Uterus (tissue), 4 donors: ENCODE measurements at places on chromosomes 7 and 10. TPM values are rescaled to one million over a fixed set of nuclear protein-coding genes. Genes with fewer than 3 reads are reported as not detected.

- DNase-seq: no peak
These were observed 156.3 kb downstream of the SLC16A9 start for GRCh38 chr10:59553162-59553900.

- DNase-seq: no peak
These were observed 649.6 kb downstream of the LRMDA start for GRCh38 chr10:76080991-76081390.

- DNase-seq: no peak
These were observed 597.6 kb downstream of the SORCS1 start for GRCh38 chr10:106566873-106567272.

- DNase-seq: no peak
These were observed 60.7 kb upstream of the LAMB4 start for GRCh38 chr7:108190891-108191290.

The FBXO24 gene
- total RNA-seq: not detected

The SH2D4B gene
- 0.40 TPM for total RNA-seq

GRCh38 chr10:101241840-101242707 is 12.8 kb upstream of the LBX1 start:
- DNase-seq: no peak

The CDHR3 gene
- 7.9 TPM for total RNA-seq

DNA sequence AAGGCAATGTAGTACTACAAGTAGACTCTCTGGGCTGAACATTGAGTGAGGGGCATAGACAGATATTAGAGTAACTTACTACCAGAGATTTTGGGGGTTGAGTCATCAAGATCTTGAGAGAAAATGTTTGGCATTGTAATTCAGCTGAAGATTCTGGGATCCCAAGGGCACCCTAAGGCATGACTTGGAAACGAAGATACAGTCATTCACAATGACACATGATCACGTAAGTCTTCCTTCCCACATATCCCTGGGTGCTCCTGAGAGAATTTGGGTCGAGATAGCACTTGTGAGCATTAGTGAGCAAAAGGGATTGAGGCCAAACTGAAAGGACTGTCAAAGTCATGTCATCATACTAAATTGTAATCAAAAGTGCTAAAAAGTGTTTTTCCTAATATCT is 192.5 kb upstream of the PCLO start:
- no peak for DNase-seq

GRCh38 chr10:24674892-24675632 is 48.6 kb downstream of the ARHGAP21 start:
- no peak for DNase-seq

DNA sequence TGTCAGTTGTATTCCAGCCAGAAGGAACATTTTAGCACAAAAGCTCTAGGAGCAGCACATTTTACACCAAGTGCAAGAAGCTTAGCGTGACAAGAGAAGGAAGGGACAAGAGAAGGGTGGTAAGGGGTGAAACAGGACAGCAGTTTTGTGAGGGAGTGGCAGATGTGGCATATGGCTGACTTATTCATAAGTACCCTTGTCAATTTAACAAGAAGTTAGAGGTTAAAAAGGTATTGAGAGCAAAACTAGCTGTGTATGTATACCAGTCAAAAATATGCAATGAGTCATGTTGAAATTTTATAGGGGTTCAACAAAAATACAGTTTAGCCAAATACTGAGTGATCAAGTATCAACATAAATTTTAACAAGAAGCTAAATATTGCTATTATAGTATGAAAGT is 561.5 kb upstream of the POT1 start:
- DNase-seq: no peak

DNA sequence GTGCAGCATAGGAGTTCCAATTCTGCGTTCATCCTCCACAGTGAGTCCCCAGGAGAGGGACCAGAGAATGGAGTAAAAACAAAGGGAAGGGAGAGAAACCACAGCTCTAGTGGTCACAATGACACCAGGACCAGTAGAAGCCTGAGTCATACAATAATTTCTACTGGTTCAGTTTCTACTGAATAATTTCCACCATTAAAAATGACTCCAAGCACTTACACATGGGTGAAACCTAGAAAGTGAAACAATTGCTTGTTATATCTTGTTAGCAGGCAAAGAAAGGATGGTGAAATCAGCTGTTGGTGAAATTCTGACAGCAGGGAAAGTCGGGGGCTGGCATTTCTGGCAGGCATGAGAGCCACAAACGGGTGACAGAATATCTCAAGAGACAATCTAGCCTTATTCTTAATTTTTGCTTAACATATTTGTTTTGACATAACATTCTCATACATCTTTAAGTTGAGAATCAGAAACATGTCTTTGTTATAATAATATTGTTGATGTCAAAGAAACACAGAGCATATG is 1065.8 kb upstream of the C7orf33 start:
- DNase-seq: no peak

DNA sequence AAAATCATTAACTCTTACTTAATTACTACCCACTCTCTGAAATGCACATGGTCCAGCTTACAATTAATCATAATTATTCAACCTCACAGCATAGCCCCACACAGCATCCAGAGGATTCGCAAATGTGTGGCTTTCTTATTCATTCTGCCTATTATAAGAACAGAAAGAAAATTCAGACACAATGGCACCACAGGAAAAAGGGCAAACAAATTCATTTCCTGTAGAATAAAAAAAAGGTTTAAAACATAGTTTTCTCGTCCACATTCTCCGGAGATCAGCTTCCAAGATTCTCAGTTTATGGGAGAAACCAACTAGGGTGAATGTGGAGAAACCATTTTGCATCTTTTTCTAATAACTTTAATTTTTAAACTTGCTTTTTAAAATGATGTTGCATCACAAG is 201.6 kb downstream of the PARD3 start:
- no peak for DNase-seq

DNA sequence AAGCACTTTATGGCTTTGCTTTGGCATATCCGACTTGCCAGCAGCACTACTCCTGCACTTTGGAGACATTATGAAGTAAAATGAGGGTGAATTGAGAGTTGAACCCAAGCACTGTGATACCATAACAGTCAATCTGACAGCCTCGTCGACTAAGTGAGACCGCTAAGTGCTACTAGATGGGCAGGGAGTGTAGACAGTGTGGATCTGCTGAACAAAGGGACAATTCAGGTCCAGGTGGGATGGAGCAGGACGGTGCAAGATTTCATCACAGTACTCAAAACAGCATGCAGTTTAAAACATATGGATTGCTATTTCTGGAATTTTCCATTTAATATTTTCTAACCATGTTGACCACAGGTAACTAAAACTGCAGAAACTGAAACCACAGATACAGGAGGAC is 20.8 kb upstream of the PRTFDC1 start:
- no peak for DNase-seq

DNA sequence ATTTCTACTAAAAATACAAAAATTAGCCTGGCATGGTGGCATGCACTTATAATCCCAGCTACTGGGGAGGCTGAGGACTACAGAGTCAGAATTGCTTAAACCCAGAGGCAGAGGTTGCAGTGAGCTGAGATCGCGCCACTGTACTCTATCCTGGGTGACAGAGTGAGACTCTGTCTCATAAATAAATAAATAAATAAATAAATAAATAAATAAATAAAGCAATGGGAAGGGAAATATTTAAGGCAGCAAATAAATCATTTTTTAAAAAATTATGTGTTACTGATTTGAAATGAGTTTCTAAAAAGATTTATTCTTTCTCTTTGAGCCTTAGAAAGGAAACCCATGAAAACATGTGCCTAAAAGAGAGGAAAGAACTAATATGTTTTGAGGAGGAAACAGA is 45.2 kb upstream of the ZEB1 start:
- DNase-seq: no peak

DNA sequence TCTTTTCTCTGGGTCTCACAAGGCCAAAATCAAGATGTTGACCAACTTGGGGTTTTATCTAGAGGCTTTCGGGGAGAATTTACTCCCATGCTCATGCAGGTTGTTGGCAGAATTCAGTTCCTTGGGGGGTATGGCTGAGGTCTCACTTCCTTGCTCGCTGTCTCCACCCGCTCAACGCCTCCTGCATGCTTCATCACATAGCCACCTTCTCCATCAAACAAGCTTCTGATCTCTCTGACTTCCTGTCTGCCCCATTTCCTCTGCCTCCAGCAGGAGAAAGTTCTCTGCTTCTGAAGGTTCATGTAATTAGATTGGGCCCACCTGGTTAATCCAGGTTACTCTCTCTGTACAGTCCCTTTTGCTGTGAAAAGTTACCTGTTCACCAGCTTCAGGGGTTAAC is 179.1 kb upstream of the FZD1 start:
- no peak for DNase-seq

DNA sequence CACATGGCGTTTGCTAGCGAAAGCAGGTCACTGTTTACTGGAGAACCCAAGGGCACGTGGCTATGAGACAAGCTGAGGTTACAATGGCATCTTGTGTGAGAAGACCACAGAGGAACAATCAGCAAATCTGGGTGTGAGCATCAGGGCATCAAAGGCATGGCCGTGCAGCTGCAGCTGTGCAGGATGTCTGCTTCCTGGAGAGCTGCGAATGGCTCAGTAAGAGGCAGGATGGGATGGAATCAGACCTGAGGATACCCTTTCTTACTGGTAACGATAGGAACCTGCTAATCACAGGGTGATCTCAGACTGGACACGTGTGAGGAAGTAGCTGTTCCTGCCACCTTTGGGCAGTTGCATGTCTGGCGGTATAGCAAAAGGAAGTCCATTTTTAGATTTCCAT is 119.5 kb downstream of the RNF216 start:
- DNase-seq: no peak

DNA sequence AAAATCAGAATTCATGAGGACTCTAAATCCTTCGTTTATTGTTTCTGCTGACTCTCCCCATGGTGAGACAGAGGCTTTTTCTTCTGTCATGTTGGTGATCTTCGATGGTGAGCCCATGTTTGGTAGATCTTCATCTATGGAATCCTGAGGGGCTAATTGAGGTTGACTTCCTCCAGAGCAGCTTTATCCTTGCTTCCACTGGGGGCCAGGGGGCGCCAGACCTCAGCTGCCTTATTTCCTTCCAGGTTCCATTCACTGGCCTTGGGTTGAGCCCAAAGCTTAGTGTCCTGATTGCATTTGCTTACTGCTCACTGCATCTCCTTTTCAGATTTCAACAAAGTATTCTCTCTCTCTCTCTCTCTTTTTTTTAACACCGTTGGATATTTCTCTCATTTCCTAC is 80.7 kb downstream of the GCC1 start:
- DNase-seq: no peak
